ENCODE measurements at places on chromosomes 13 and 19.

DNA sequence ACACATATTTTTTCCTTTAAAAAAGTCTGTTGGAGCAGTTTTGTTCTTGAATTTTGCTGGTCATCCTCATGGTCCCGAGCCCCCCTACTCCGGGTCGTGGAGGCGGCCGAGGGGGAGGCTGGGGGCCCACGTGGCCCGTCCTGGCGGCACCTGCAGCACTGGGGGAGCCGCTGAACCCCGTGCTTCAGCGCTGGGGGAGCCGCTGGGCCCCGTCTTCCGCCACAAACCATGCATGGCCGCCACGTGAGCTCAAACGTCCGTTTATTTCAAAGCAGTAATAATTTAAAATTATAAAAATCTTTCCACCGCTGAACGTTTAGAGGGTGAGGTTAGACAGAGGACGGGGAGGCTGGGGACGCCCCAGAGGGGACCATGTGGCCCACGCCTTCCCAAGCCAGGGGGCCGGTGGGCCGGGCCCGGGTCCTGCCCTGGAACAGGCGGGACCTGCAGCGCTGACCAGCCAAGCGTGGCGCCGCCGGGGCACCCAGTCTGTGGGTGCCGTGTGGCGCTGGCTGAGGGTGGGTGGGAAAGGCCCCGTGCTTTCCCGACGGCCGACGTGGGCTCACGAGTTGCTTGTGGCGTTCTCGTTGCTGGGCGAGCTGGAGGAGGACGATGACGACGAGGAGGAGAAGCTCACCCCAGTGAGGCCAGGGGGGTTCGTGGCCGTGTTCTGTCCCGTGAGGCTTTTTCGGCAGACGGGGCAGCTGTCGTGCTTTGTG is 8.0 kb downstream of the FGF22 start:
- no peak for DNase-seq

DNA sequence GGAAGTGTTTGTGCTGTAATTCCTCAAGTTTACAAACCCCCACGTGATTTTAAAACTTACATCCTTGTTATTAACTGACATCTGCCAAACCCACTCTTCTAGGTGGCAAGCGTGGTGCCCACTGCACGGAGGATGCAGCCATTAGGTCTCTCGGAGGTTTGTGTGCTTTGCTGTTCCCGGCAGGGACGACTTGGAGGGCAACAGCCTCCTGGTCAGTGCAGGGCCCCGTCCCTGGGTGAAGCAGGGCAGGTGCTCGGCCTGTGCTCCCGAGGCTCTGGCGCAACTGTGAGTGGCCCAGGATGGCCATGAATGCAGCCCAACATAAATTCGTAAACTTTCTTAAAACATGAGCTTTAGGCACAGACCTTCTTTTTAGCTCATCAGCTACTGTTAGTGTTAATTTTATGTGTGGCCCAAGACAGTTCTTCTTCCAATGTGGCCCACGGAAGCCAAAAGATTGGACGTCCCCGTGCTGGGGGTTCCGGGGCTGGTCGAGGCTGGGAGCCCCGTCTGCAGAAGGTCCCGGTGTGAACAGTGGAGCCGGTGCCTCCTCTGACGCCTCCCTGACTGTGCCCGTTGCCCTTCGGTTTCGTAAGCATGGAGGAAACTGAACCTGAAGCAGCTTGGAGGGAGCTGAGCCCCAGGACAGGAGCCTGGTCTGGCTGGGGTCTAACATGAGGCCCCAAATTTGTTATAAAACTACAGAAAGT is 11.9 kb downstream of the GAS6 start:
- DNase-seq = no peak

- DNase-seq = no peak
Measured at GRCh38 chr13:20798027-20798426, 24.3 kb upstream of the EEF1AKMT1 start.

- DNase-seq = no peak
Measured at GRCh38 chr13:49418206-49418605, 25.7 kb downstream of the CAB39L start.

GRCh38 chr13:33194820-33195692 is 90.5 kb downstream of the STARD13 start:
- DNase-seq = no peak

DNA sequence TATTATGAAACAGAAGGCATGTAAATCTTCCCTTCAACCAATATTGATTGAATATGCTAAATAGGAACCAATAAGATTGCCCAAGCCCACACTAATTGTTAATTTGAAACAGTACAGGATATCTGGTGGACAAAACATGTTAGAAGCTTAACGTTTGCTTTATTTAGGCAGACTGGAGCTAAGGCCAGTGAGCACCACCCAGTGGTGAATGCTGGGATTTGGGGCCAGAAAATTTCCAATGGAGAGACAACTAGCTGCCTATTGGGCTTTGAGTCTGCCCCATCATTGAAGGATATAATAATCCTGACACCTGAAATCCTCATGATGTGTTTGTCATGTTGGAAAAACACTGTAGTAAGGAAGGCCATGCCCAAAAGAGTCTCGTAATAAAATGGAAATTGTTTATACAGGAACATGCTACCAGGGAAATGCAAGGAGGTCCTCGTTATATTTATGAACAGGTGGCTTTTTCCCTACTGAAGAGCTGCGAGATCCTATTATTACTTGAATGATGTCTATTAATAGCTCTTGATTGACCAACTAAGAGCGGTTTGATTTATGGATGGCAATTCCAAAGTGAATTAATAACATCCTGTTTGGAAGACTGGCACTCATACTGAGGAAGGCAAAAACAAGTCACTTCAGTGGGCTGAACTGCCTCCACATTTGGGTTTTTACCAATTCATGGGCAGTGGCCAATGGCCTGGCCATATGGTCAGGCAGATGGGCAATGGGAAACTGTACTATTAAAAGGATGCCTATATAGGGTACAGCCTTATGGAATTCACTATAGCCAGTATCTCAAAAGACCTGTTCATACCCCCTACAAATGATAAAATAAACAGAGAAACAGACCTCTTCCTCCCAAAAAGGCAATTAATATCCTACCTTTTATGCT is 8.7 kb downstream of the SIGLECL1 start:
- DNase-seq = no peak

- DNase-seq = no peak
Measured at GRCh38 chr13:31208559-31209122, 8.9 kb downstream of the B3GLCT start.

- DNase-seq = no peak
Measured at GRCh38 chr13:51396352-51396751, 56.5 kb downstream of the INTS6 start.

DNA sequence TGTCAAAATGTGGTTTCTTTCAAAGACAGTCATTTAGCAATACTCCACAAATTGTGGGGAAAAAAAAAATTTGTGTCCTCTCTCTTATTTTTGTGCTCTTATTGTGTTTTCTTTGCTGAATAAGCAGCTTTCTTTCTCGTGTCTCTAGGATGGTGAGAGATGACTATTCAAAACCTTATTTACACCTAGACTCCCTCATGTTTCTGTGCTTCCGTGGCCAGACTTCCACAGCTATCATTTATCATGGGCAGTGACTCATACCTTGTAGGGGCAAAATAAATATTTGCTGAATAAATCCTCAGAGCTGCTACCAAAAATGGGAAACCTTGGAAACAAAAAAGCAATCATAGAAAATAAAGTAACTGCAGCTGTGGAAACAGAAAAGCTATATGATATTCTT is 204.9 kb upstream of the MIR17HG start:
- no peak for DNase-seq

DNA sequence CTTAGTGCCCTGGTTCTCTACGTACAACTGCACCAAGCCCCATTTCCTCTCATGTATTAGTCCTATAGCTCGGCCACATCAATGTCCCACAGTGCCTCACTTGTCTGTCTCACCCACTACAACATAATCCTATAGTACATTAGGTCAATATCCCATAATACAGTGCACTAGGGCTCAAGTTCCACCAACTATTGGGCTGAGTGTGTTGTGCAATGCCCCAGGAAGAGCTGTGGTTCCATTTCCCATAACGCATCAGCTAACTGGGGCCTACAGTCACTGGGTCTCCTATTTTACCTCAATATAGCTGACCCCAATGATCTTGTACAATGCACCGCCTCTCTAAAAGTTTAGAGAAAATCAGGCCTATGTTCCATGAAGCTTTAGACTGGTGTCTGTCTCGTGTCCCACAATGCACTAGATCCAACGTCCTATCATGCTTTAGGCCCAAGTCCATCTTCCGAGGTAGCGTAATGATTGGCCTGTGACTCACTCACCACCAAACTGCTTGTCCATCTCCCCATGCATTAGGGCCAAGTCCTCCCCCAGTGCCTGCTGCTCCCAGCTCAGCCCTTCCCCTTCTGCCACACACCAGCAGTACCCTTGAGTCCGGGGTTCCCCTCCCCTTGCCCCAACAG is 21.8 kb downstream of the TSKS start:
- no peak for DNase-seq

DNA sequence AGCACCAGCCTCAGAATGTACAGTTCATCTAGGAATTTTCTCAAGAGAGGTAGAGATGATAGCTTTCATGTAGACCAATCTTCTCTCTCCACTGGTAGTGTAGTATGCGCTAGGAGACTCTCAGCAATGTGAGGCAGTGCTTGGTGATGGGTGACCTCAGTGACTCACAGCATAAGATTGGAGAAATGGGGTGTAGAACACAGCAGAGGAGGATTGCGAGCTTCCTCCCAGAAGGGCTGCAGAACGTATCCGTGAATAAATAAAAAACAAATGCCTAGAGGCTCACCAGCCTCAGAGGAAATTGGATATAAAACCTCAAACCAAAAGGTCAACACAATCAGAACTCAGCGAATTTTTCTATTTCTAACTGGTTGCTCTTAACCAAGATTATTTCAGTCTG is 182.9 kb upstream of the RXFP2 start:
- DNase-seq = no peak

DNA sequence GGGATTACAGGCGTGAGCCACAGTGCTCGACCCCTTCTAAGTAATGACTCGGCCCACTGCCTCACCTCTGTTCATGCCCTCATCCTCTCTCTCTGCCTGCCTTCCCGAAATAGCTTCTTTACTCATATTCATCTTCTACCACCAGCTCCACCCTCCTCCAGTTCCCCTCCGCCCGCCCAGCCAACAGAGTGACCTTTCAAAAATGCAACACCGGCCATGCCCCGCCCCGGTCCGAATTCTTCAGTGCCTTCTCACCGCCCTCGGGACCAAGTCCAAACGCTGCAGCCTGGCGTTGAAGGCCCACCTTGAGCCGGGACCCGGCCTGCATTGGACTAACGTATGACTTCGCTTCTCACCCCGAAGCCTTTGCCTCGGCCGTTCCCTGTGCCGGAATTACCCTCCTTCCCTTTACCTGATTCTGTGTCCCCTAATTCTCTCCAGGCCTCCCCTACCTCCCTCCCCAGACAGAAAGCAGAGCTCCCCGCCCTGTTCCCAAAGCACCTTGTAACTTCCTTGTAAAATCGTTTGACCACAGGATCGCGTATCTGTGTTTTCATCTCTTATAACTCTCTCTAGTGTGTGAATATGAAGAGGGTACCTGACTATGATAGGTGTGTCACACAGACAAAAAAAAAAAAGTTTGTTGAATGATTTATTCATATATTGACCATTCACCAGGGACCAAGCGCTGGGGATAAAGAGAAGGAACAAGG is 8.1 kb upstream of the MUC16 start:
- no peak for DNase-seq

- DNase-seq = no peak
Measured at GRCh38 chr13:64925284-64925683, 2304.9 kb downstream of the PCDH9 start.
